ENCODE measurements at places on chromosomes 11 and 22. TPM values are rescaled to one million over a fixed set of nuclear protein-coding genes. Genes with fewer than 3 reads are reported as not detected.

DNA sequence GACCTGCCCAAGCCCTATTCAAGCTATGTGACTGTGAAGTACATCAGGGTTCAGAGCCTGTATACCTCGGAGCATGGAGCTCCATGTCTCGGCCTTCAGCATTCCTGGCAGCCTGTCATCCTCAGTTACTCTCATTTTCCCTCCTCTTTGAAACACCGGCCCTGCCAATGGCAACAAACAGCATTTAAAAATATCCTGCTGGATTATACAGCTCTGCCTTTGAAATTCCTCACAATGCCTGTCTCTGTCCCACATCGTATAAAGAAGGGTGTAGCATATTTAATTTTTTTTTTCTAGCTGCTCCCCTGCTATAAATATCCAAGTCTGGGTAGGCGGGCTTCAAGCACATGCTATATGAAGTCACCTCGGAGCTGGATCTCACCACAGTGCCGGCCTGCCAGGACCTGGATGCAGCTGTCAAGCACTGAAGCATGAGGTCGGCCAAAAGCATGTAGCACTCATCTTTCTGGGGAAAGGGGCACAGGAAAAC is 11.8 kb downstream of the ABTB2 start:
- no peak for DNase-seq

DNA sequence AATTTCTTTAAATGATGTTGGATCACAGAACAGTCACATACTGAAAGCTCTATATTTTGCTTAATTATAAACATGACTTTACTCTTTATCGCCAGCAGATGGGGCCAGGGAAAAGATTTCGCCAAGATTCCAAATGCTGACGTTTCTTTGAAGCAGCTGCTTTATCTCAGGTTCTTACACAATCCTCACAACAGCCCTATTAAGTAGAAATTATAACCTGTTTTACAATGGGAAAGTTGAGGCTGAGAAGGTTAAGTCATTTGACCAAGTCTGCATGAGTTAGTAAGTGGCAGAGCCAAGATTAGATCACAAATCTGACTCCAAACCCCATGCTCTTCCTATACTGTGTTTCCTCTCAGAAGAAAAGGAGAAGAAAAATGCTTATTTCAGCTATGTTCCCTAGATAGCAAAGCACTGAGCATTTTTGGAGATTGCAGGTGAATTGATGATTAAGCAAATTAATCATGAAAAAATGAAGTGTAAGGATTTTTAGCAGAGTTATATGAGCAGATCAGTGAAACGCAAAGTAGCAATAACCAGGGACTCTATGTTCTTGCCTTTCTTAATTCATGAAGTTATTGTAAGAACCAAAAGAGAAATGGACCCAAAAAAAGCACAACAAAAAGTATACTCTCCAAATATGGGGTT is 79.0 kb downstream of the AASDHPPT start:
- peak; percentile 71 for DNase-seq

Gene MAP6
- 22.8 TPM for total RNA-seq

Gene AKIP1
- 28.7 TPM for total RNA-seq

Gene GCAT
- 24.4 TPM for total RNA-seq
